ENCODE measurements at places on chromosomes 1 and 21.

- no peak for DNase-seq
Measured at GRCh38 chr21:21383126-21383525, 384.9 kb downstream of the NCAM2 start.

DNA sequence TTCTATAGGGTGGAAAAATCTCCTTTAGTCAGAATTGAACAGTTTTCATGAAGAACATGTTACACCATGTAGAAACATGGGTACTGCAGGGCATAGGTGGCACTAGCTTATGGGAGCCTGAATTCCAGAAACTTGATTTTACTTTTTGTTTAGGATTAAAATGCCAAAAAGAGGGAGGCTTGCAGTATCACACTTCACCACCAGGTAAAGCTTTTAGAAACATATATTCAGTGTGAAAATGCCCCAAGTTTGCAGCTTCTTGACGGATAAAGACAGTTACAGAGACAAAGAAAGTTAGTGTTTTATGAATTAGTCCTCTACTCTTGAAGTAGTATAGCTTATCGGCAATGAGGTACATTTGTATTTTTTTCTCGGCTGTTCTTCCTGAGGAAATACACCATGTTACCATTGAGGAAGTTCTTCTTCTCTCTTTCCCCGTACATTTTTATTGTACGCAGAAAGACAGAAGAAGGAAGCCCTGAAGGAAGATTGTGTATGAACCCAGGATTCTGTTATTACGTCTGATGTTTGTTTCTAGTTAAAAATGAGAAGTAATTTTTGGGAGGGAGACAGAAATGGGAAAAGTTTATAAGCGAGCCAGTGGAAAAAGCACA, 66.1 kb downstream of the PBX1 start:
- DNase-seq = no peak

- DNase-seq = no peak
Measured at GRCh38 chr1:202201971-202202370, 8.4 kb downstream of the LGR6 start.

- no peak for DNase-seq
Measured at GRCh38 chr1:225424562-225425200, 3.2 kb downstream of the LBR start.

GRCh38 chr1:93738075-93738622, 56.5 kb upstream of the BCAR3 start:
- DNase-seq = no peak

DNA sequence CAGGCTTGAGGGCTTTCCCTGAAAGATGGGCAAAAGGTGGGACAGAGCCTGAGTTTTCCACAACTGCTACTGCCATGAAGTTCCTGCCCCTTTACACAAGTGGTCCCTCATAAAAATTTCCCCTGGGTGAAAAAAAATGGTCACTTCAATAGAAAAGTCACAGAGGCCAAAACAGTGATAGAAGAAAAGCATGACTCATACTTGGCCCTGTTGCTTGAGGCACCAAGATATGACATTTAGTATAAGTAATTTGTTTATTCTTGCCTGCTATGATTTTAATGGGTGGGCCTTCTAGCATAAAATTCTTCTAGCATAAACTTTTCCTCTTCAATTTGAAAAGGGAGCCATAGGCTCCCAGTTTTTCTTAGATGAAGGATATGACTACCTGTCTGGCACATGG, 280.2 kb downstream of the DPYD start:
- no peak for DNase-seq

GRCh38 chr1:90761781-90762589, 44.9 kb upstream of the BARHL2 start:
- no peak for DNase-seq

DNA sequence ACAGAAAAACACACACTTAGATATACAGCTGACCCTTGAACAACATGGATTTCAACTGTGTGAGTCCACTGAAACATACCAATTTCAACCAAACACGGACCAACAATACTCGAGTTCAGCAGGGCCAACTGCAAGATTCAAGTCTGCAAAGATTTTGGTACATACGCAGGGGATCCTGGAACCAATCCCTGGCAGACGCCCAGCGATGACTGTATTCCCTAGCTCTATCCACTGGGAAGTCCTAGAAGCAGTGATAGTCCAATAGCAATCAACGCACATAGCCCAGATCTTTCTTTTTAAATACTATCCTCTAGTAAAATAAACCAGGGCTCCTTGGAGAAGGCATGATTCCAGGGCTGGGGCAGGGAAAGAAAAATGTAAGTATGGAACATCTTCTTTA, 9.0 kb downstream of the DDX59 start:
- no peak for DNase-seq

DNA sequence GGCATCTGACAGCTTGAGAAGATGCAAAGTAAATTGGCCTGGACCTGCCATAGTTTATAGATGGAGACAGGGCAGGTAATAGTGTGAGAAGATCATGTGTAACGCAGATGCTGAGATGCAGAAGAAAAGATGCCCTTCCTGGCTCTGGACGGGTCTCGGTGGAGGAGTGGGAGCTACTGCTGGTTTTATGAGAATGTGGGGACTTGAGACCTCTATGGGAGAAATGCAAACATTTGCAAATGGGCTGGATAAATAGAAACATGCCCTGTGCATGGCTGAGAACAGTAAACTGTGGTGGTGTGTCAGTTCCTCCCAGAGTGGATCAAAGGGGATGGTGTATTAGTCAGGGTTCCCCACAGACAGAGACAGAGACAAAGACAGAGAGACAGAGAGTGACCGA, 21.9 kb downstream of the UBASH3A start:
- no peak for DNase-seq

DNA sequence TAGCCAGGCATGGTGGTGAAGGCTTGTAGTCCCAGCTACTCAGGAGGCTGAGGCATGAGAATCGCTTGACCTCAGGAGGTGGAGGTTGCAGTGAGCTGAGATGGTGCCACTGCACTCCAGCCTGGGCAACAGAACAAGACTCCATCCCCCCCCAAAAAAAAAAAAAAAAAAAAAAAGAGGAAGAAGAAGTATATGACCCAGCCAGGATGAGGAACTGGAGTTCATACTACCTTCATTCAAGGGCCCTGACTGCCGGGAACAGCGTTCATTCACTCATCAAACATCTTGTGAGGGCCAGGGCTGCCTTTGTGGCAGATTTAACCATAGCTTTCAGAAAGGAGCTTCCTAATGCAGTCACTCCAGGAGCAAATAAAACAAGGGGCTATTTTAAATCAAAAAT, 127.6 kb downstream of the MRPS6 start:
- DNase-seq = no peak

DNA sequence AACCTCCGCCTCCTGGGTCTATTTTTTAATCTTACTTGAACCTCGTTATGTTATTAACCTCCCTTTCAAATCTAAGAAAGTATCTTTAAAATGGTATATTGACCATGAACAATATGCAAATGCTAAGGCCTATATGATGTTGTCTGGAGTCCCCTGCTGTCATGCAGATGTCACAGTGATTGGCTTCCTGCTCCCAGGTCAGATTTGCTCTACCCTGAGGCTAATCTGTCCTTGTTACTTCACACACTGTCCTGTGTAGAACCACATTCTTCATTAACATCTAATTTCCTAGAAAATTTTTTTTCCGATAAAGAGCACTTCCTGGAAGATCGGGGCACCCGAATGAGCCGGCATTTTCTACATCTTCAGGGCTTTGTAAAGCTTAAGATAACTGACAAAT, 306.6 kb downstream of the MRPL39 start:
- no peak for DNase-seq

GRCh38 chr1:41024953-41025352, 3.4 kb upstream of the SLFNL1 start:
- DNase-seq = no peak

GRCh38 chr1:201632364-201632952, 93.5 kb downstream of the NAV1 start:
- DNase-seq = no peak

DNA sequence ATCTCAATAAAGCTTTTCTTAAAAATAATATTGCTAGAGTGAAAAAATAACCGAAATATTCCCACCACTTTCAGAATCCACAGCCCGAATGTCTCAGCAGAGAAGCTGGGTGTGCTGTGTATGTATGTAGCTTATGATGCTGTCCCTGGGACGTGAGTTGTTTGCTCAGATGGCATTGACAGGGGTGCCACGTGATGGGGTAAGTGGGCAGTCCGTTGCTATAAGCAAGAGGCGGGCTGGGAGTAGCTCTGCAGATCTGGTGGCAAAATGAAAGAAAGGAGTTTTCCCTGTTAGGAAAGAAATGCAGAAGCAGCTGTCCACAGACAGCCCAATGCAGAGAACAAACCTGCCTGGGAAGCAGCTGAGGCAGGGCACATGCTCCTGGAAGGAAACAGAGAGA, 3.8 kb upstream of the FAM20B start:
- no peak for DNase-seq

DNA sequence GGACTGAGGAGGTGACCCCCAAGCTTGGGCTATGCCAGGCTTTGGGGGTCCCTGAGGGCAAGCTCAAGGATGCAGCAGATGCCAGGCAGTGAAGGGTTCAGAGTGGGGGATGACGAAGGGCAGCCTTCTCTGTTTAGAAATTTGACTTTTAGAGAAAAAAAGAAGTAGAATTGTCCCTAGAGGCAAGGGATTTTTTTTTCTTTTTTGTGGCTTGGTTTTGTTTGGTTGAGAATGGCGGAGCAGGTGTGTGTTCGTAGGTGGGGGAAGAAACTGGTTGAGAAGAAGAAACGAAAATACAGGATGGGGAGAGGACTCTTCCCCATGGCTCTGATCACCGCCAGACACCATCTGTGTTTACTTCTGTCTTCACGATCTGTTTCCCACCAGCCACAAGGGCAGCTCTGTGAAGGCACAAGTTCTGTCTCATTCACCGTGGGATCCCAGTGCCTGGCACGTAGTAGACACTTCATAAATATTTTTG, 8.2 kb downstream of the PLA2G5 start:
- no peak for DNase-seq

DNA sequence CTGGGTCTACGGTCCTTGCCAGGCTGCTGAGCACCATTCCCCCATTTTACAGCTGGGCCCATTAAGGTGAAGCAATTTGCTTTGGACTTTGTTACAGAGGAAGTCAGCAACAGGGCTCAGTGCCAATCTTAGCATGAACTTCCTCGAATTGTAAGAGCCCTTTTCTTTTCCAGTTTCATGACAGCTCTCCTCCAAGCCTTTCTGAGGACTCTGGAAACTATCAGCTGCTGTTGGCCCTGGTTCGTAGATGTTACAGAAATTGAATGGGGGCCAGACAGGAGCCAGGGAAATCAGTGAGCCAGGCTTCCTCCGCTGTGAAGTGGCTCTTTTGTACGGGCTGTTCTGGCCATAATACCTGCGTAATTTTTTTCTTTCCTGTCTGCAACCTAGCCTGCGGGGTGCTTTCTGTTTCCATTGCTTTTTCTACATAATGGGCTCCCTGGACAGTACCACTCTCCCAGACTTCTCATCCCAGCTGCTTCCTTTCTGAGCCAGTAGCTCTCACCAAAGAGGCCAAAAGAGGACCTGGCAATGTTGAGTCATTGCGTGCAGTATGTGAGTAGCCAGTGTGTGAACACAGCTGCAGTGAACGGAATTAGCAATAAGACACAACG, 386.3 kb downstream of the DISC1 start:
- DNase-seq = no peak

GRCh38 chr1:110462964-110463363, 12.0 kb downstream of the PROK1 start:
- no peak for DNase-seq

- DNase-seq = no peak
Measured at GRCh38 chr1:223143537-223144248, 645 bp upstream of the TLR5 start.

GRCh38 chr1:212955961-212956620, 5.8 kb downstream of the VASH2 start:
- DNase-seq = no peak

- no peak for DNase-seq
Measured at GRCh38 chr1:118247593-118247992, 62.6 kb upstream of the SPAG17 start.

DNA sequence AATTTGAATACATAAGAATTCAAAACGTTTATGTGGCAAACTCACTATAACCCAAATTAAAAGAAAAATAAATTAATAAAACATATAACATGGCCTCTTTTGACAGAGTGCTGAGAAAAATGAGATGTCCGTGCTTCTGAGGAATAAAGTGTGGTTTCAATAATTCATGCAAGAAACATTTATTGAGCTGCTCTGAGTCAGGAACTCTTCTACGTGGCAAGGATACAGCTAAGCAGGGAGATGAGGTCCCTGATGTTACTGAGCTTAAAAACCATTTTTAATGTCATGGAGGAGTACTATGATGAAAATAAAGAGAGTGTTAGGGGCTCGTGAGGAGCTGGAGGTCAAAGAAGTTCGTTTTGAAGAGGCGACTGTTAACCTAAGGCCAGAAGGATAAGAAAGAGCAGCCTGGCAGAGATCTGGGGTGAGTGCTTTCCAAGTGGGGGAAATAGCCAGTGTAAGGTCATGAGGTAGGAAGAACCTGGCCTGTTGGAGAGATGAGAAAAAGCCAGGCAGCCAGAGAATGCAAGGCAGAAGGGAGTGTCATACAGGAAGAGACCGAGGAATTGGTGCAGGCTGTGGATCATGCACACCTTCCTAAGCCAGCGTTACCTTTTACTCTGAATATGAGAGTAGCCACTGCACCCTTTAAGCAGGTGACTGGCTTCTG, 182.2 kb upstream of the DUSP10 start:
- DNase-seq = no peak

DNA sequence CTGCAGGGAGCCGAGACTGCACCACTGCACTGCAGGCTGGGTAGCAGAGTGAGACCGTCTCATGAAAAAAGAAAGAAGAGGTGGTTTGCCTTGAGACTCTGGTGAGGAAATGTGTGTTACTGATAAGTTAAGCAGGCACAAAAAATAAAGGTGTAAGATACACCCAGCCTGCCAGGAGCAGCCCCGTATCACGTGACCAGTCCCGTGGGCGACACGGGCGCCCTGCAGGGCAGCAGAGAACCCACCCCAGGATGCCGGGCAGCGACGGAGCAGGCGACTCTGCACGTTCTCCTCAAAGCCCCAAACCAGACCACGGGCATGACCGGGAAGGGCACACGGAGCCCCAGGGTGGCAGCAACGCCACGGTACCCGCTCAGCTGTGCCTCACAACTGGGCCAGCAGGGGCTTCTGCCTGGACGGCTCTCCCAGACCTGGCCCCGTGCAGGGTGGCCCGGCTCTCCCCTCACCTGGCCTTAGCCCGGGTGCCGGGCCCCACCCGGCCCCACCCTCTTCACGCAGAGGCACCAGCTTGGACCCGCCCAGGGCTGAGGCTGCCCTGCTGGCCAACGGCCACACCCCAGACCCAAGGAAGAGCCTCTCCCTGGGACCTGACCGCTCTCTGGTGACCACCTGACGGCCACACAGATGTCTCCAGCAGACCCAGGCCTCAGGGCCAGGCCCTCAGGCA, 8.1 kb upstream of the TNFRSF4 start:
- DNase-seq = no peak

GRCh38 chr1:55822891-55823290, 607.7 kb upstream of the USP24 start:
- no peak for DNase-seq

GRCh38 chr1:119732465-119733168, 20.9 kb downstream of the PHGDH start:
- no peak for DNase-seq

DNA sequence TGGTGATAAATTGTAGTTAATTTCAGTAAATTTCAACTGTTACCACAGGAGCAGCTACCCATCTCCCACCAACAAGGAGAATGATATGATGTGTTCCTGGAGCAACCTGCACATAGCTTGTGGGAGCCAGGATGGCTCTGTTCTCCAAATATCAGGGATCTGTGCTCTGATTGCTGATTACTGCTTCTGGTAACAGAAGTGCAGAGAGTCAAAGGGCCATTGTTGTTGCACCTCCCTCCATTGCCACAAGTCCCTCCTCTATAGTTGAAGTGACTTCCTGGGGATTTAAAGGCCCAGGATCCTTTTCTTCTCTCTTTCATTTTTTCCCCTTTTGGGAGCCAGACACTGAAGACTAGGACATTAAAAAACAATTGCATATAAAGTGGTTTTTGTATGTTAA, 51.6 kb upstream of the HPDL start:
- no peak for DNase-seq
